ENCODE measurements at places on chromosomes 1 and 21.

GRCh38 chr1:6420454-6421042 is 829 bp upstream of the HES2 start:
- no peak for DNase-seq

- DNase-seq = no peak
These were observed 99.5 kb downstream of the TGFB2 start for GRCh38 chr1:218444588-218444987.

DNA sequence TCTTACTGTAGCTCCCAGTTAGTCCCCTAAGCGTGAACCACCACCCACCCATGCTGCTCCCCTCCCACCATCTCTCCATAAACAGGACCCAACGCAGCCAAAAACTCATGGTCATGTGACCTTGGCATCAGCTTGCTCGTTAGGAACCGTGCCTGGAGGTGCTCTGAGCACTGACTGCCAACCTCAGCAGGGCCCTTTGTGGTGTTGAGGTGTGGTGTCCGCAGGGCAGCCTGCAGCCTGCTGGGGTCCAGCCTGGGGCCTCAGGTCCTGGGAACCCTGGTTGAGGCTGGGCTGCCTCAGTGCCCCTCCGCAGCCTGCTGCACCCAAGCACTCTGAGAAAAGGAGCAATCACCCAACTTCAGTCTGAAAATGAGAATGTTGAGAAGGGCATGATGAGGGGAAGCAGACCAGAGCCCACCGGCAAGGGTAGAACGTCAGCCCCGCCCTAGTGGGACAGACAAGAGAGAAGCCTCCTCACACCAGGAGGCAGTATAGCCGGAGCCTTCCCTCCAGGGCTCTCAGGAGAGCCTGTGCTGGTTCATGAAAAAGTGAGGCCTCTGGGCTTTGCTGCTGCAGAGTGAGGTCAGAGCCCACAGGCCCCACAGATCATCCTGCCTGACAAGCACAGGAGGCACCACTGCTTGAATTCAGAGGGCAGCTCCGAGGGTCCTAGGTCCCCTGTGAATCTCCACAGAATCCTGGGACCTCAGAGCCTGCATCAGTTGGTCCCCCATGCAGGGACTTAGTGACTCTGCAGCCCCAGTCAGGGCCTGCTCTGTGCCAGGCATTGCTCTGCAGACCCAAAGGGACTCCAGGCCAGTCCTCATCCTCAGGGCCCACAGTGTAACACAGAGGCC is 4.9 kb upstream of the COL6A2 start:
- DNase-seq = no peak

GRCh38 chr1:101392552-101392951 is 155.7 kb downstream of the S1PR1 start:
- DNase-seq = no peak

DNA sequence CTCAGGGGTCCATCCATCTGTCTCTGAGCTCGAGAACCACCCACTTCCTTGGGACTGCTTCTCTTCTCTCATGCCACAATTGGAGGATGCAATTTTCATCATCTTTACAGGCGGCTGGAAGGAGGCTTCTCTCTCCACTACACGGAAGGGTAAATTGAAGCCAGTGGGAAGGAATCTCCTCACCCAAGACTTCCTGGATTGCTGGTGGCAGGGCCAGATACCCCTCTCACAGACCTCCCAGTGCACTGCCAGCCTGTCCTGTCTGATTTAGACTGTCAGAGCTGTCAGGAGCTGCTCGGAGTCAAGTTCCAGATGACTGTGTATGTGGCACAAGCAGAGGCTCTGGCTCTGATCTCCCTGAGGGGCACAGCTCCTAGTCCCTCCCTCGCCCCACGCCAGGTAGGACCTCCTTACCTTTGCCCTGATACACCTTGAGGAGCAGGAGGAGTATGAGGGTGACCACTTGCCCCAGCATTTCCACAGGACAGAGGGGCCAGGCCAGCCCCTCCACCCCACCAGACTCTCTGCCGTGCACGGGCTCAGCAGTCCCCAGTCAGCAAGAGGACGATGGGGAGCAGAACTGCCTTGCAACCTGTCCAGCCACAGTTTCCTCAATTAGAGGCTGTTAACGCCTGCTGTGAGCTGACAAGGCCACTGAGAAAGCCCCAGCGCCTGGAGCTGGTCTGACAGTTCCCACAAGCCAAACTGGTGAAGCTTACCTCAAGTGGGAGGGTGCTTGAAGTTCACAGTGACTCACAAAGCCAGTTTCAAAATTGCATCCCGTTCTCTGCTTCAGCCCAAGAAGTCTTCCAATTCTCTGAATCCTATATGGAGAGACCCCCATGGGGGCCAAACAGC is at the start of gene CD244:
TSS of gene CD244 (minus strand) at position 685 of the 858 bp plus-strand sequence. CDS start at position 475, 210 bp downstream.
- DNase-seq = peak; percentile 48

DNA sequence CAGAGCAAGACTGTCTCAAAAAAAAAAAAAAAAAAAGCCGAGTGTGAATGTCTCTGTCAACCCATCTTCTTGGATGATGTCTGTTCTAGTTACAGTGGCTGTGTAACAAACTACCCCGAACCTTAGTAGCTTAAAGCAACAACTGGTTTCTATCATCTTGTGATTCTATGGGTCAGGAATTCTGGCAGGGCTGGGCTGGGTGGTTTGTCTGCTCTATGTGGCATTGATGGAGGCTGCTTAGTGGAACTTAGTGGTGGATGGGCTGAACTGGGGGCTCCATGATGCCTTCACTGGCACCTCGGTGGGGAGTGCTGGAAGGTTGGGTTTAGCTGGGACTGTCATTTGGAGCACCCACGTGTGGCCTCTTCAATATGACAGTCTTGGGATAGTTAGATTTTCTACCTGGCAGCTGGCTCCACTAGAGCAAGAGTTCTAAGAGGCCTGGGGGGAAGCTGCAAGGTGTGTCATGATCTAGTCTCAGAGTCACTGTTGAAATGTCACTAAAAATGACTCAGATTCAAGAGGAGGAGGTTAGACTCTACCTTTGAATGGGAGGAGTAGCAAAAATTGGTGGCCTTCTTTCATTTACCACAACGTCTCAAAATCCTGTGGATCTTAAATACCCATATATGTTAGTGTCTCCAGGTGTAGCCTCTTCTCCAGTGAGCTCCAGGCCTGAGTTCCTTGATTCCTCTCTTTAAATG is 18.6 kb downstream of the ACOT11 start:
- DNase-seq = no peak

GRCh38 chr1:30899577-30900389 is 8.8 kb downstream of the SDC3 start:
- no peak for DNase-seq

GRCh38 chr1:181166377-181167196 is 78.1 kb downstream of the IER5 start:
- DNase-seq = peak; percentile 89

GRCh38 chr1:14983277-14983676 is 170.3 kb upstream of the TMEM51 start:
- no peak for DNase-seq

DNA sequence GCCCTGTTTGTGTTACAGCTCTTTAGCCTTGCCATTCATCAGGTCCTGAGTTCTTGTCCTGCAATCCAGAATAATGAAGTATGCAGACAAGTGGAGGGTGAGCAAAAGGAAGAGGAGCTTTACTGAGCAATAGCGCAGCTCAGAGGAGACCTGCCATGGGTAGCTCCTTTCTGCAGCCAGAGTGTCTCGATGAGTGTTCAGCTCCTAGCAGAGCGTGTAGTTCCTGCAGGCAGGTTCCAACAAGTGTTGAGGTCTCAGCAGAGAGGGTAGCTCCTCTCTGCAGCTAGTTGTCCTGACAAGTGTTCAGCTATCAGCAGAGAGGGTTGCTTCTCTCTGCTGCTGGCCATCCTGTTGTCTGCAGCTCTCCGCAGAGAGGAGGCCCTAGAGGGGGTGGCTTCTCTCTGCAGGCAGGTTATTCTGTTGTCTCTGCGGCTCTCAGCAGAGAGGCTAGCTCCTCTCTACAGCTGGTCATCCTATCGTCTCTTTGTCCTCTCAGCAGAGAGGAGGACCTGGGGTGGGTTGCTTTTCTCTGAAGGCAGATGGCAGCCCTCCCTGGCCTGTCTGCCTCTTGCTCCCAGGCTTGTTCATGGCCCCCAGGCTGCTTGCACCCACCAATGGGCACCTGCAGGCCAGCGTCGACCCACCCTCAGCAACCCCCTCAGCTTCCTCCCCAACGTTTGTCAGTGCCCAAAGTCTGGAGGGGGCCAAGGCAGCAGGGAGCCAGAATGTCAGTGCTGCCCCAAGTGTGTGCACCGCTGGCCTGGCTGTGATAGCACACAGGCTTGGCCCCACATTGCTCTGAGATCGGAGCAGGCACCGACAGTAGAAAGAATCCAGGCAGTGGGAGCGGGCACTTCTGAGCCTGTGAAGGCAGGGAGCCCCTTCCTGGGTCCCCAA is 112.5 kb upstream of the RUNX3 start:
- DNase-seq = no peak

DNA sequence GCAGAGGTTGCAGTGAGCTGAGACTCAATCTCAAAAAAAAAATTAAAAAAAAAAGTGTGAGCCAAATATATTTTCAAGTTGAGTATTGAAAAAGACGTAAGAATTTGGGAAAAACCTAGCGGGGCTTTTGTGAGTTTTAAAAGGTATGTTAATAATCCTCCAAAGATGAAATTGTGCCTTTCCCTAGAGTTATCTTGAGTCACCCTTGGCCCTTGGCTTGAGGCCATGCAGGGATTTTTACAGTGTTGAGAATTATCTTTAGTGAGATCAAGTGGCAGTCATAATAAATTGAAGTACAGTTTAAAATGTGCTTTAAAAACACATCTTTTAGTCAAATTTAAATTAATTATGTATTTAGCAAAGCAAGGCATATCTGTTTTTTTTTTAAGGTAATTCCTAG is 32.7 kb downstream of the PPP2R5A start:
- DNase-seq = no peak

GRCh38 chr1:41696381-41696780 is 211.9 kb upstream of the EDN2 start:
- no peak for DNase-seq

- no peak for DNase-seq
These were observed 30.8 kb upstream of the PLCH2 start for GRCh38 chr1:2445162-2445822.

- DNase-seq = no peak
These were observed 2.7 kb upstream of the CDC42BPA start for GRCh38 chr1:227321035-227321434.

- DNase-seq = no peak
These were observed 57.5 kb upstream of the EPS8L3 start for GRCh38 chr1:109821221-109821669.

GRCh38 chr1:14923727-14924452 is 229.7 kb upstream of the TMEM51 start:
- no peak for DNase-seq

DNA sequence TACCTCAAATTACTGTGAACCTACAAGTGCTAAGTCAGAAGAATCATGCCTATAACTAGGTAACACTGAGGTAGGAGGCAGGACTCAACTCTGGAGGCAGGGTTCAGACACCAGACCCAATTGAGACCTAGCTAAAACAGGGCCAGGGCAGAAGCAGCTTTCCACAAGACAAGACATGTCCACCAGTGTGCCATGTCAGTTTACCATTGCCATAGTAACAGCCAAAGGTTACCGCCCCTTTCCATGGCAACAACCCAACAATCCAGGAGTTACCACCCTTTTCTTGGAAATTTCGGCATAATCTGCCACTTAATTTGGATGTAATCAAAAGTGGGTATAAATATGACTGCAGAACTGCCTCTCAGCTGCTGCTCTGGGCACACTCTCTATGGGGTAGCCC is 432.3 kb downstream of the DPYD start:
- DNase-seq = no peak

GRCh38 chr1:25763493-25763892 is 36.5 kb upstream of the SELENON start:
- no peak for DNase-seq

DNA sequence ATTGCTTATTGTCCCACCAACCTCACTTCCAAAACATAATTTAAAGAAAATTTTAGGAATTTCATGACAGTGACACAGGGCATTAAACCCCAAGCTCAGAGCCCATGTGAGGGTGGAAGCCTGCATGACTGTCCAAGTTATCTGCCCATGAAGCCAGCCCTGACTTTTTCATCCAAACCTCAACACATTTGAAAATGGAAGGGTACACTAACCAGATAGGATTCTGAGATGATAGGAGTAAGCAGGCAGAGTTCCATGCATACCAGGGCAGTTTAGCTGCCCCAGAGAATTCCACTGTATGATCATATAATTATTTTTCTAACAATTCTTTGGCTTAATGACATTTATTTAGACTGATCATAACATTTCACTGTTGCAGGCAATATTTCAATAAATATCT is 986.0 kb downstream of the TTLL7 start:
- no peak for DNase-seq

GRCh38 chr1:212754680-212755079 is 36.9 kb downstream of the NSL1 start:
- peak; percentile 34 for DNase-seq

GRCh38 chr1:77170687-77171086 is 48.5 kb downstream of the PIGK start:
- no peak for DNase-seq

DNA sequence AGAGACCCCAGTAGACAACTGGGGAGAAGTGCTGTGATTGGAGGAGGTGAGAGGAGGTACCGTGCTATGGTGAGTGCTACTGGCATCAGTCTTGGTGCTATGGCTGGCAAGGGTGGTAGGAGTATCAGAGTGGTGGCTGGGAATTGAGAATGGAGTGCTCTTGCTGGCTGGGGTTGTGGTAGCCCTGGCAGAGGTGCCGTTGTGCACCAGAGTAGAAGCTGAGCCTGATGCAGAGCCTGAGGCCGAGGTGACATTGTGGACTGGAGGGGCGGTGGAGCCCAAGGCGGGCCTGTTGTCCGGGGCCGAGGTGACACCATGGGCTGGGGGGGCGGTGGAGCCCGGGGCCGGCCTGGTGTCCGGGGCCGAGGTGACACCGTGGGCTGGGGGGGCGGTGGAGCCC is 14.6 kb downstream of the TRIM46 start:
- DNase-seq = no peak

DNA sequence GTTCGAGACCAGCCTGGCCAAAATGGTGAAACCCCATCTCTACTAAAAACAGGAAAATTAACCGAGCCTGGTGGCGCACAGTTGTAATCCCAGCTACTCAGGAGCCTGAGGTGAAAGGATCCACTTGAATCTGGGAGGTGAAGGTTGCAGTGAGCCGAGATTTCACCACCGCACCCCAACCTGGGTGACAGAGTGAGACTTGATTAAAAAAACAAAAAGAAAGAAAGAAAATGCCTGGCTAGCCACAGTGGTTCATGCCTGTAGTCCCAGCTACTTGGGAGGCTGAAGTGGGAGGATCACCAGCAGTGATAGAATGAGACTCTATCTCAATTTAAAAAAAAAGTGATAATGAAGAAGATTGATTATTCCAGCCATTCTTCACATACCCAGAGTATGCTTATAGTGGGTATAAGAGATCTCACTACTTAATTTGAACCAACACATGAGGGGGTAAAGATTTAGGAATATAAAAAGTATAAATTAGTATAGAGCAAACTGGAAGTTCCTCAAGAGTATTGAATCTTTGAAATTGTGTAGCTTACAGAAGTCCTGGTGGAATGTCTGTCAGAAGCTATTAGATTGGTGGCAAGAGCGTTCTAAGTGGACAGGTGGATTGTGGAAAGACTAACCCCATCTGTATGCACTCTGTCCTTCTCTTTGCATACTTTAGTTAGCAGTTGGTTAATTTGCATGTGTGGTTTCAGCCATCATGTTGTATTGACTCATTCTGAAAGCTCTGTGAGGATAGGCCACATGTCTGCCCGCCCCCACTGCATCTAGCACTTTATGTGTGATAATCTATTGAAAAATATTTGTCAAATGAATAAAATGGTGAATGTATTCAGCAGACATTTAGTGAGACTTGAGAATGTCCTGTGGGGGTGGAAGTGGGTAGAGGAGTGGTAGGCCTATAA is 25.0 kb downstream of the RLF start:
- DNase-seq = peak; percentile 32

GRCh38 chr1:230906226-230906625 is 37.9 kb upstream of the C1orf198 start:
- no peak for DNase-seq
